Activated T-cell treated with anti-CD3 and anti-CD28 coated beads, Interleukin-2, amount 50 U/mL, for 72 hours (primary cell): ENCODE measurements at places on chromosomes 7 and 10. TPM values are rescaled to one million over a fixed set of nuclear protein-coding genes. Genes with fewer than 3 reads are reported as not detected.

Gene CRYGN
- 0.53 TPM for total RNA-seq

Gene TMEM273
- total RNA-seq: 22.5 TPM

Gene GRM3
- total RNA-seq: not detected

Gene C10orf62
- total RNA-seq: not detected

Gene AGMO
- total RNA-seq: not detected

GRCh38 chr10:25725917-25726716, 207.9 kb upstream of the MYO3A start:
- DNase-seq: peak; percentile 31
- H3K4me3 ChIP-seq: no peak overlapping the region
- H3K4me1 ChIP-seq: no peaks in the 10 kb centered on the region
- H3K36me3 ChIP-seq: no peaks in the 10 kb centered on the region
- H3K27me3 ChIP-seq: peaks cover 8% of the 10 kb centered on the region

DNA sequence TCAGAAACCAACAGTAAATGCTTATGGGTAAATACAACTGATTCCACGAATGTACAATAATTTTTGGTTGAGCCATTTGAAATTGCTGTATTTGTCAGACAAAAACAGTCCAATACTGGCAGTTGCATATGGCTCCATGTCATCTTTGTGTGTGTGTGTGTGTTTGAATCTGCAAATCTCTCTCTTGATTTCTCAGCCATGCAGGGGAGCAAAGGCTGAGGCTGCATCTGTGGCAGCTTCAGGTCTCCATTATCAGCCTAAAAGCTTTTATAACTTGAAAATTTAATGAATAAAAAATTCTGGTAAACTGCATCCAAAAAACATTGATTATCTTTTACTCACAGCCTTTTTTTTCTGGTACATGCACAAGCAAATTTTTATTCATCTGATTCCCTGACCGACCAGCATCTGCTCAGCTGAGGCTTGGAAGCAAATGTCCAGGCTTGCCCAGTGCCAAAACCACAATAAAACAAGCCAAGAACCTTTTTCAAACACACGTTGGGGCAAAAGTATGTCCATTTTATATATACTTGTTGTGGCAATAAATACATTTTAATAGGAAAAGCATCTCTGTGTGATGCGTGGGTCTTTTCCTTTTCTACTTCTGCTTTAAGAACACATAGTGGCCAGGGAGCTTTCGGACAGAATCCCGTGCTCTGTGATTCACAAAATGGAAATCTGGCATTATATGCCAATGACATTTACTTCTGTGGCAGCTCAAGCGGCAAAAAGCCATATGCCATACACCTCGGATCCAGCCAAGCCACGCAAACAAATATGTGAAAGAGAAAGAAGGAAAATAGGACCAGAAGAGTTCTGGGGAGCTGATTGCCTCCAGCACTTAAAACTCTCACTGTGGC, 275.6 kb upstream of the AOAH start:
- no peaks in the 10 kb centered on the region for H3K27me3 ChIP-seq
- peaks cover 23% of the 10 kb centered on the region for H3K36me3 ChIP-seq
- DNase-seq: no peak

- DNase-seq: no peak
- no peaks in the 10 kb centered on the region for H3K27me3 ChIP-seq
- no peak overlapping the region for H3K4me3 ChIP-seq
These were observed 339.9 kb downstream of the CCSER2 start for GRCh38 chr10:84668186-84668763.

DNA sequence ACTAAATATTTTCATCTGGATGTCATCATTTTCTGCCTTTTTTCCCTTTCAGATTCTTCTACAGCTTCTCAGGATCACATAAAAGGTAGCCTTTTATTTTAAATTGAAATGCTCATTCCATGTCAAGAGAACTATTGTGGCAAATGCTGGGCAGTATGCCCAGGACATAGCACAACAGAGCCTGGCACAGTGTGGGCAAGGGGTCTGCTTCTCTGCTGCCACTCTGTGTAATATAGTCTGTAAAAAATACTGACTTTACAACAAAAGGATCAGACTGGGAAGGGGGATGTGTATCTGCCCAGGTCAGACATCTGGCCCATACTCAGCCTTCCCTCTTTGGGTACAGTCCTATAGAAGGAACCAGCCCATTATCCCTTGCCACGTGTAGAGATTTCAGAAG, 62.7 kb downstream of the CUZD1 start:
- H3K4me3 ChIP-seq: no peak overlapping the region
- no peak overlapping the region for H3K27ac ChIP-seq
- peaks cover 9% of the 10 kb centered on the region for H3K27me3 ChIP-seq
- H3K4me1 ChIP-seq: no peaks in the 10 kb centered on the region
- no peaks in the 10 kb centered on the region for H3K36me3 ChIP-seq

DNA sequence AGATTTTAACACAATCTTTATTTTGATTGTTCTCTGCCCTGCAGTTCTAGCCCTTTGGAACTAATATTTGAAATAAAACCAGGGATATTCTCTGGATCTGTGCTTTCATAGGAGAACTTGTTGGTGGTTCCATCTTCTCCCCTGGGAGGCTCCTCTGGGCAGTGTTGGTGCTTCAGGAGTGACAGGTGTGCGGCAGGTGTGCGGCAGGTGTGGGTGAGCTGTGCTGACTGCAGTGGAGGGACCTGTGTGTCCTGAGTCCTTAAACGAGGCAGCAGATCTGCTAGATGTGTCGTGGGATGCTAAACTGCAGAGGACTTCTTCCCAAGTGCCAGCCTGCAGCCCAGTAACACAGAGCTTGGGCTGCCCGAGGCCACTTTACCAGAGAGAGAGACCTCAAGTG, 98.4 kb downstream of the LYZL1 start:
- H3K27ac ChIP-seq: no peak overlapping the region
- peaks cover 11% of the 10 kb centered on the region for H3K27me3 ChIP-seq
- no peak for DNase-seq

DNA sequence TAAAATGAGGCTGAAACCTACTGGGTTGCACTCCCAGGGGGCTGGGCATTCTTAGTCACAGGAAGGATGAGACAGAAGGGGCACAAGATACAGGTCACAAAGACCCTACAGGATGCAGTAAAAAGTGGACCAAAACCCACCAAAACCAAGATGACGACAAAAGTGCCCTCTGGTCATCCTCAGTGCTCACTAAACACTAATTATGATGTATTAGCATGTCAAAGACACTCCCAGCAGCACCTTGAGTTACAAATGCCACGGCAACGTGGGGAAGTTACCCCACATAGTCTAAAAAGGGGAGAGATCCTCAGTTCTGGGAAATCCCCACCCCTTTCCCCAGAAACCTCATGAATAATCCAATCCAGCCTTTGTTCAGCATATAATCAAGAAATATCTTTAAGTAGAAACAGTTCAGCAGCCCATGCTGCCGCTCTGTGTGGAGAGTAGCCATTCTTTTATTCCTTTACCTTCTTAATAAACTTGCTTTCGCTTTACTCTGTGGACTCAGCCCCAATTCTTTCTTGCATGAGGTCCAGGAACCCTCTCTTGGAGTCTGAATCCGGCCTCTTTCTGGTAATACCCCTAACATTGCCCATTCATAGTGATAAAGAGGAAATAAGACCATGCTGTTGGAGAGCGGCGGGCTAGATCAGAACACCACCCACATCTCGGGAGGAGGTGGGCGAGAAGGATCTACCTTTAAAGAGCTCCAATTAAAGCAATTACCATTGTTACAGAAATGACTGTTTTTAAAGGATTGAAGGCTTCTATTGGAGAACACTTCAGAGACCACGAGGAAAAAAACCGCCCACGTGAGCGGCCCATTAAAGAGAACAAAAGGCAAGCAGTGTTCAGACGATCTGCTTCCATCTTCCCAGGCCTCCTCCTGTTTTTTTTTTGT, 170.9 kb downstream of the USP6NL start:
- H3K27ac ChIP-seq: peak overlapping the region; percentile 85
- peaks cover 52% of the 10 kb centered on the region for H3K4me1 ChIP-seq
- peak; percentile 41 for DNase-seq
- H3K36me3 ChIP-seq: no peaks in the 10 kb centered on the region
- peak overlapping the region; percentile 82 for H3K4me3 ChIP-seq
- no peaks in the 10 kb centered on the region for H3K27me3 ChIP-seq

- peak overlapping the region; percentile 72 for H3K4me3 ChIP-seq
- H3K4me1 ChIP-seq: peaks cover 98% of the 10 kb centered on the region
- H3K27ac ChIP-seq: peak overlapping the region; percentile 86
- no peak for DNase-seq
- H3K27me3 ChIP-seq: no peaks in the 10 kb centered on the region
These were observed 13.2 kb upstream of the PRKCQ start for GRCh38 chr10:6593241-6593671.

DNA sequence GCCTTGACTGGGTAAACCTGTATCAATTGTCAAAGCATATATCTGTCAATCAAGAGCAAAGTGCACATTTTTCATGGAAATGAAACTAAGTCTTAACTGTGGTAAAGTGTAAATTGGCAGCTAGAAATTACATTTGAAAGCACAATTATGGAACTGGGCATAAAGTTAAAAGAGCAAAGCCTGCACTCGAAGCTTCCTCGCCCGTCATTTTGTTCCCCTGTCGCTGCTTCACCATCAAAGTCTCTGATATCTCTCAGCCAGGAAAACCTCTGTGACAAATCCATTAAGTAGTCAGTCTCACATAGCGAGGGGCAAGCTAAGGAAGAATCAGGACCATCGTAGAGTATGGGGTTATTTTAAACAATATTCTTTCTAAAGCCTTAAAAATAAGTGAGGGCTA, 27.9 kb downstream of the PON1 start:
- DNase-seq: no peak
- no peaks in the 10 kb centered on the region for H3K36me3 ChIP-seq
- no peak overlapping the region for H3K27ac ChIP-seq
